ENCODE measurements at places on chromosomes 11 and 22. TPM values are rescaled to one million over a fixed set of nuclear protein-coding genes. Genes with fewer than 3 reads are reported as not detected.

The SNX32 gene
- total RNA-seq: 0.08 TPM

The OR8A1 gene
- not detected for total RNA-seq

The OR10A6 gene
- not detected for total RNA-seq

The TSGA10IP gene
- not detected for total RNA-seq

The OAF gene
- total RNA-seq: 10.5 TPM

The SYT9 gene
- total RNA-seq: 0.12 TPM

The PANX3 gene
- total RNA-seq: not detected

The GGTLC3 gene
- total RNA-seq: not detected

The PLET1 gene
- not detected for total RNA-seq

The LRRC56 gene
- total RNA-seq: 1.0 TPM

The SYT7 gene
- total RNA-seq: 0.93 TPM

The FOLR1 gene
- 0.11 TPM for total RNA-seq

The MIAT gene
- 0.22 TPM for total RNA-seq

The USP2 gene
- 1.9 TPM for total RNA-seq

The TMEM86A gene
- 0.27 TPM for total RNA-seq

The MED19 gene
- total RNA-seq: 29.9 TPM

The BTG4 gene
- 0.15 TPM for total RNA-seq

The OR8G1 gene
- total RNA-seq: not detected

The POU2AF3 gene
- 1.8 TPM for total RNA-seq

The TBX10 gene
- not detected for total RNA-seq

The RASGRP2 gene
- total RNA-seq: 2.0 TPM

The IL17REL gene
- total RNA-seq: 0.08 TPM

The MS4A6E gene
- not detected for total RNA-seq

The ASRGL1 gene
- total RNA-seq: 10.4 TPM

The FGF19 gene
- 0.12 TPM for total RNA-seq

The ANGPTL5 gene
- 0.14 TPM for total RNA-seq

The NCAM1 gene
- total RNA-seq: 0.06 TPM

The NFAM1 gene
- not detected for total RNA-seq

The SLC16A8 gene
- not detected for total RNA-seq

The CATSPER1 gene
- total RNA-seq: 1.2 TPM

The NRXN2 gene
- total RNA-seq: 0.28 TPM

The TSPAN4 gene
- total RNA-seq: 203 TPM

The SLC22A8 gene
- not detected for total RNA-seq

The ALDH3B2 gene
- total RNA-seq: not detected

The KRTAP5-8 gene
- not detected for total RNA-seq

Data from A549 treated with AZD2906 at 1 μM for 4 hours (cell line).